ENCODE measurements at places on chromosomes 11 and 22.

DNA sequence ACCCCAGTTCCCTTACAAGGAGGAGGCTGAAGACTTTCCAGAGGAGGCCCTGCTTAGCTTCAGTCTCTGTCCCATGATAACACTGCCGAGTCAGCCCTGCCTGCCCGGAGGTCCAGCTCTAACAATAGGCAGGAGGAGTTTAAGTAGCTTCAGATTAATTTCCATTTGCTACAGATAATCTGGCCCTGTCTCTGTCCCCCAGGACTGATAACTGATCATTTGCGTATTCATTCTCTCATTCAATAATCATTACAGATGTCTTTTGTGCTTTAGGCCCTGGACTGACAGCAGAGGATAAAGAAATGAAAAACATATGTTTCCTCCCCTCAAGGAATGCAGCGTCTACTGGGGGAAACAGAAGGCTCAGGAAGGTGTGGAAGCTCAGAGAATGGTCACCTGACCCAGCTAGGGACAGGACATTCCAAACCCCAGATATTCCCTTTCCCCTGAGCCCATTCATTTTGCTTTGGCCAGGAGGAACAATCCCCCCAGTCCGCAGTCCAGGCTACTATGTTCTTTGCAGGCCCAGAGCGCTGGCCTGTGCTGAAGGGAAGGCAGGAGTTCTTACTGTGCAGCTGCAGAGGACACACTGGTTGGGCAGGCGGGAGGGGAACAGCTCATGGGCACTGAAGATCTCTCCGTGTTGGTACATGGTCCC lies 20.8 kb downstream of the CHRDL2 start:
- no peak for DNase-seq

DNA sequence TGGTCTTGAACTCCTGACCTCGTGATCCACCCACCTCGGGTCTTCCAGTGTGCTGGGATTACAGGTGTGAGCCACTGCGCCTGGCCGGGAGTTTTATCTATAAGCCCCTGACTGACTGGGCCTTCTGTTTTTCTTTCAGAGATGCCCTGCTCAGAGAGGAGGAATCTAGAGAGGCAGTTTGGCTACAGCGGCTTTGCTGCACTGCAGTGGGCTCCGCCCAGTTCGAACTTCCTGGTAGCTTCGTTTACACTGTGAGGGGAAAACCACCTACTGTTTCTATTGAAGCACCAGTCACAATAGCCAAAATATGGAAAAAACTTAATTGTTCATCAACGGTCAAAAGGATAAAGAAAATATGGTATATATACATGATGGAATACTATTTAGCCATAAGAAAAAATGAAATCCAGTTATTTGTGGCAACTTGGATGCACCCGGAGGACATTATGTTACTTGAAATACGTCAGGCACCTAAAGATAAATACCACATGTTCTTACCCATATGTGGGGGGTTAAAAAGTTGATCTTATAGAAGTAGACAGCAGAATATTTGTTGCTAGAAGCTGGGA lies 31.9 kb upstream of the FAM181B start:
- no peak for DNase-seq

DNA sequence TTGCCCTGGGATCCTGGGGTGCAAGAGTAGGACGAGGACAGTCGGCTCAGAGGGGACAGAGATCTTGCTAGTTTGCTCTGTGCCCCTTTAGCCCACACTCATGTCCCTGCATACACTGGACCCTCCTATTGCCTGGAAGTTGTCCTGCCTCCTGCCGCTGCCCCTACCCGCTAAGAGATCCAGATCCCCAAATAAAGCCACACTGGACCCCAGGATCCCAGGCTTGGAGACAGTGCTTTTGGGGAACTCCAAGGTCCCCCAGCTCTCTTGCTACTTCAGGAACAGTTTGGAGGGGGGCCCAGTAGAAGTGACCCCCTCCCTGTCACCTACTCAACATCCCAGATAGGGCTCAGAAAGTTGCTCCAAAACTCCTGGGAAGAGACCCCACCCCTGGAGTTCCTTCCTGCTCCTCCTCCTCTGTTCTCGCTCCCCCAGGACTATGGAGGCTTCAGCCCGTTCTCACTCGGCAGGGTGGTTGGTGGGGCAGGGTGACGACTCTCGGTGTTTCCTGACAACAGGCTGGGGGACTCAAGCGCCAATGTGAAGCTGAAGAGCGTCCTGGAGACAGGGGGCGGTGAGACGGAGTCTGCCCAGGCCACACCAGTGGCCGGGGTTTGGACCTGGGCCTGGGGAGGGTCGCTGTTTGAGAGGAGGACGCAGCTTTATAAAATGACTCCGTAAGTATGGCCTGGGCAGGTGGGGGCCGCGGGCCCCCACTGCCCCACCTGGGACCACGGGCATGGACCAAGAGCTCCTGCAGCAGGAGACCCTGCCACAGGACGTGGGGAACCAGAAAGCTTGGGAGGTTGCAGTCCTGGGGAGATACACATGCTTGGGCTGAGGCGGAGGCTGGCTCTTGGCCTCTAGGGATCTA lies 19.2 kb upstream of the TUB start:
- no peak for DNase-seq

DNA sequence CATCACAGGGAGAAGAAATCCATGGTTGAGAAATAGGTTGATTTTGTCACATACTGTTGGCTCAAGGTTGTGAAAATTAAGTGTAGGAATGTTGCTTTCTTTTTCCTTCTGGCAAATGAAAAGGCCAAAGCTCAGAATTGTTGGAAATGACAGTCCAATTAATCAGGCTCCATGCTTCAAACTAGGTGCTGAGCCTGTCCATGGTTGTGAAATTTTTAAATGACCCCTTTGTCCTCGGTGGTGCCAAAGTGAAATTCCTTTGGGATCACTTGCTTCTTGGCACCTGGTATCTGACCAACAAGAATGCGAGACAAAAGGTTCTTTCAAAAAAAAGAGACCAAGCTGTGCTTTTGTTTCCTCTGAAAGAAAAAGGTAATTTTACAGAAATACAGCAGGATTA lies 451.9 kb downstream of the ETS1 start:
- no peak for DNase-seq

- no peak for DNase-seq
Measured at GRCh38 chr11:42806191-42806590, 505.6 kb upstream of the API5 start.

DNA sequence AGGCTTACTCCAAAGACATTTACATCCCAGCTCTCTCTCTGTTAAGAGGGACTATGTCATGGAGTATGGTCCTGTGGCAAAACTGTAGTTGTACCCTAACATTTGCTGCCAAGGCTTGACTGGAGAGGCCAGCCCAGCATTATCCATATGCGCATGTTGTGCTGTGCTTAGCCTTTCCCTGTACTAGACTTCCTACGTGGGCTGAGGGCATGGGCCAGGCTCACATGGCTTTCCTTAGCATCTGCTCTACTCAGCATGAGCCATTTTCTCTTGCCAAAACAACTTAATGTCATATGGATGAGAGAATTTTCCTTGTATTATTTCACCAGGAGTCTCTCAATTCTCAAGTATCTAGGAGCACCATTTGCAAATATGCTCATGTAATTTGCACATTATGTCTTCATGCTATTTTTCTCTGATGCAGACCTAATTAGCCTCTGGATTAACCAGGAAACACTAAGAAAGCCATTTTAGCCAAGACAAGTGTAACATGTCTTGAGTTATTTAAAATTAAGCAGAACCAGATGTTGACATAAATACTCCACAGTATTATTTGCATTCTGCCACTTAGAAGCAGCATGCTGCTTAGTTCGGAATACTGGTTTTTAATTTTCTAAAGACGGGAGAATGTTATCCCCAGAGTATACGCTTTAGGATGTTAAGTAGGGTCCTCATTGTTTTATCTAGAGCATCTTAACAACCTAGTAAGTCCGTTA lies 71.7 kb upstream of the FAR1 start:
- DNase-seq = no peak

DNA sequence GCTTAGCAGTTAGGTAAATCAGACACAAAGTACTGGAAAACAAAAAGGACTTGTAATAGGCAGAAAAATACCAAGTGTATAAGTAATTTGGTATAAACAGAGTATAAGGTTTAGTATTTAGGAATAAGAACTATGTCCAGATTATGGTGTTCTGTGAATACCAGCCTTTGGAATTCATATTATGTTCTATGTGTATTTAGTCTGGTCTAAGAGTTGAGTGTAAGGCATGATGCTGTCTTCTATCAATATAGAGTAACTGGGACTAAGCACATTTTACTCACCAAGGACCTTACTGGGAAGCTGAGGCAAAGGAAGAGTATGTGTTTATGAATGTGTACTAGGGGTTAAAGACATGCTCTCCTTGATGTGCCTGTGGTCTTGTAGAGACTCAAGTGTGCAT lies 9.5 kb downstream of the SDHD start:
- DNase-seq = no peak

GRCh38 chr11:111748035-111748804 lies 18.0 kb downstream of the PPP2R1B start:
- no peak for DNase-seq

GRCh38 chr11:106999196-106999595 lies 19.1 kb downstream of the GUCY1A2 start:
- DNase-seq = no peak

GRCh38 chr11:84721561-84721961 lies 905.6 kb downstream of the DLG2 start:
- no peak for DNase-seq

DNA sequence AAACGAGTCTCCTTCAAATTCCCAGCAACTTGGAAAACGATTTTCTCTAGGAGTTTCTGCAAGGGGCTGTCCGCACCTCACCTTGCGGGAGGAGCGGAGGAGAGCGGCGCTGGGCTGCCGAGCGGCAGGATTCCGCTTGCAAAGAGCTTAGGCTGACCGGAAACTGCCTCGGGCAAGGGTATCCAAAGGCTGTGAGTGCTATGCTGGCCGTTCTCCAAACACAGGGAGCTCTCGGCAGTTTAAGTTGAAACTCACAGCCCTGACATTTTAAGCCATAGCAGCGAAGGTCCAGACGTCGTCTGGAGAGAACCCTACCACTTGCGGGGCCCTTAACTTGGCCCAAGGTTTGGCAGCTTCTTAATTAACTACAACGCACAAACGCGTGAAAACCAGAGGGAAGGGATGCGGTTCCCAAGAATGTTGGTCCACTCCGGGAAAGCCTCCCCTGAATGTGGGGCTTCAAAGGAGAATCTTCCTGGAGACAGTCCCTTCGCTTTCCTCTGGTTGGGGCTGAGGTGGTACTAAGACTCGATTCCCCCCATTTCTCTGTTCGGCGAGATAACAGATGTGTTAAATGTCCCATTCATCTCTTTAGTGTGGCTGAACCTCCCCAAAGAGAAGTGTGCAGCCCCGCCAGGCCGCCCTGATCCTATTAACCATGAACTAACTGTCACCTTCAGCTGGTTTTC lies 1.1 kb upstream of the DBX1 start:
- DNase-seq = no peak

GRCh38 chr11:61777234-61778090 lies 14.9 kb downstream of the TMEM258 start:
- DNase-seq = peak; percentile 56

GRCh38 chr11:66068923-66069714 lies 953 bp upstream of the PACS1 start:
- no peak for DNase-seq

GRCh38 chr11:72821221-72821919 lies 7.2 kb downstream of the ATG16L2 start:
- no peak for DNase-seq

DNA sequence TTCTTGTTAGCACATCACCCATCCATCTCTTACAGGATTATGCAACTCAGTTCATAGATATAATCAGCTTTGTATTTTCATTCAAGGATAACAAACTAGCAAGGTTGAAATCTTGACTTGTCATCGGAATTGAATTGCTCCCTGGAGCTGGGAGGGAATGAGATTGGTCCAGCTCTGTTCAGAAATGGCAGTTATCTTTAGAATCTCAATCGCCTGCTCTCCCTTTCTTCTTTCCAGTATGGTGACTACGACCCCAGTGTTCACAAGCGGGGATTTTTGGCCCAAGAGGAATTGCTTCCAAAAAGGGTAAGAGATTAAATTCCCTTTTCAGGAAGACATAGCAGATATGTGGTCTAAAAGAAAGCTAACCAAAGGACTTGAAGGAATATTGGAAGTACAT lies 51.0 kb downstream of the NF2 start:
- no peak for DNase-seq

GRCh38 chr11:107562647-107563208 lies 2.8 kb downstream of the ALKBH8 start:
- DNase-seq = no peak

- no peak for DNase-seq
Measured at GRCh38 chr11:135043434-135043833, 631.4 kb upstream of the B3GAT1 start.

- DNase-seq = no peak
Measured at GRCh38 chr22:46575911-46576555, 38.6 kb upstream of the CELSR1 start.

DNA sequence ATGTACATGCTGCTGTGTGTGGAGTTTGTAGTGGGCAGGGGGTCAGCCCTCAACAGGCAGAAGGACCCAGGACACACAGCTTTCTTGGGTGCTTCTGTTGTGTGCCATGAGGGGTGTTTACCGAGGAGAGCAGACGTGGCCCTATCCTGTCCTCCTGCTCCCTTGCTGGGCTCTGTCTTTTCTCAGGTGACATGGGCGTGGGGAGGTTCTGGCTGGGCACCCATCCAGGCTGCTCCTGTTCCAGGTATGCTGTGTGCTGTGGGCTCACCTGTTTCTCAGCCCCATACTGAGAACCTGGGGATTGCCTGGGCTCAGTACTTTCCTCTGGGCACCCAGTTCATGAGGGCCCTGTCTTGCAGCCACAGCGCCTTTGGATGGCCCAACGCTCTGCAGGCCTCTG lies 23.3 kb downstream of the MICALL1 start:
- DNase-seq = no peak

DNA sequence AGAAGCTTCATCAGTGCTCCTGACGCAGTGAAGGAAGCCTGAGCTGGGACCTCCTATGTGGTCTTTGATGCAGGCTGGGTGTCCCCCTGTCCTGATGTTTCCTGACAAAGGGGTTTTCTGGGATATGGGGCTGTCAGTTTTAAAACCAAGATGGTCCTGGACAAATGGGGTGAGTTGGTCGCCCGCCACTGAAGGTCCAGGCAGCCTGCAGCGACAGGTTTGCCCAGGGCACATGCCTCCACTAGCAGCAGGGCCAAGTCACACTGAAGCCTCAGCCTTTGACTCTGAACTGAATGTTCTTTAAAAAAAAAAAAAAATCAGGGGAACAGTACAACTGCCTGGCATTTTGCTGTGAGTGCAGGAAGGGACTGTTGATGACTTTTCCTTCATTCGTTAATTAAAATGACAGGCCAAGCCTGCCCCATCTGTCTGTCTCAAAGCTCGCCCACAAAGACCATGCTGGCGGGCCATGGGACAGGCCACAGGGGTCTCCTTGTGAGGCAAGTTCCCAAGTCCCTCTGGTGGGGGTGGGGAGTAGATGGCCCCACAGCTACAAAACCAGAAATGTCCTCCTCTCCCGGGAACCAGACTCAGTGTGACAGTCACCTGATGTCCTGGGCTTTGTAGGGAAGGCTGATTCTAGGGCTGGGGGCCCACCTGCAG lies 274.8 kb downstream of the CTTN start:
- no peak for DNase-seq

DNA sequence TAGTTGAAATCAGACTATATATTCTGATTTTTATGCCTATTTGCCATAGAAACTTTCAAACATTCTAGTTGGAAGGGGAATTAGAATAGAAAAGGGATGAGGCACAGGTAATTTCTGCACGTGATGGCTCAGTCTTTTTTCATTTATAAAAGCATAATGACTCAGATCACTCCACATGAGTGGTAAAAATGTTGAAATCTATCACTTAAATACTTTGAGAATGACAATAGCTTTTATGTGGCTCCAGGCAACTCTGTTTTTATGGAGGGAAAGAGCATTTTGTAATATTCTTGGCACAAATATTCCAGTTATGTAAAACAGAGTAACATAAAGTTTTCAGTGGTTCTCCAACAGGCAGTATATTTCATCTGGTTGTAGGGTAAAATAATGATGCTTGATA lies 5.9 kb upstream of the MMP3 start:
- DNase-seq = no peak
